Regular cardiac myocyte (primary cell): ENCODE measurements at places on chromosomes 4 and X. TPM values are rescaled to one million over a fixed set of nuclear protein-coding genes. Genes with fewer than 3 reads are reported as not detected.

Gene ARHGAP6
- 4.4 and 4.8 TPM in 2 replicates for total RNA-seq

Gene SOD3
- 9.4 and 156 TPM in 2 replicates for total RNA-seq

Gene CASP6
- total RNA-seq = 27.6 and 37.6 TPM in 2 replicates

Gene FAM9C
- total RNA-seq = not detected in 2 replicates
